ENCODE measurements at places on chromosomes 13 and 19. TPM values are rescaled to one million over a fixed set of nuclear protein-coding genes. Genes with fewer than 3 reads are reported as not detected.

DNA sequence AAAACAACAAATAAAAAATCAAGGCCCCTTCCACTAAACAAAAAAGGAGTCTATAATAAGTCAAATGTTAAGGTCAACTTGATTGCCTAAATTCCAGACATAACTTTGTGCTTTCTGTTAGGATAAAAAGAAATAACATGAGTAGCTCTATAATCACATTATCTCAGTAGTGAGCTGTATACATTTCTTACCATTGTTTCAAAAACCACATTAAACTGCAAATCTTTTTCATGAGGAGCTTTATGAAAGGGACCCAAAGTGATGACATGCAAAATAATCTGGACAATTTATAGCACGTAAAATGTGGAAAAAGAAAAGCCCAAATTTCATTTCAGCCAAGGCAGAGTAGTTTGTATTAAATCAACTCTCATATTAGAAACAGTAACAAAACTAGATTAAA is 269.2 kb downstream of the KLF12 start:
- DNase-seq, result no peak

- no peak for DNase-seq
Measured at GRCh38 chr13:58266271-58266670, 634.7 kb downstream of the PCDH17 start.

GRCh38 chr13:19952850-19953249 is 5.7 kb upstream of the ZMYM2 start:
- DNase-seq, result no peak

- DNase-seq, result no peak
Measured at GRCh38 chr19:7007859-7008258, 13.4 kb downstream of the MBD3L2B start.

The MAMSTR gene
- 0.55 TPM for total RNA-seq

The METTL21C gene
- not detected for total RNA-seq

All from astrocyte (in vitro differentiated cells and primary cell).